ENCODE measurements at places on chromosomes 7 and 10. TPM values are rescaled to one million over a fixed set of nuclear protein-coding genes. Genes with fewer than 3 reads are reported as not detected.
A peak's percentile ranks its signal among the peaks of the same experiment; 100 is the strongest.

DNA sequence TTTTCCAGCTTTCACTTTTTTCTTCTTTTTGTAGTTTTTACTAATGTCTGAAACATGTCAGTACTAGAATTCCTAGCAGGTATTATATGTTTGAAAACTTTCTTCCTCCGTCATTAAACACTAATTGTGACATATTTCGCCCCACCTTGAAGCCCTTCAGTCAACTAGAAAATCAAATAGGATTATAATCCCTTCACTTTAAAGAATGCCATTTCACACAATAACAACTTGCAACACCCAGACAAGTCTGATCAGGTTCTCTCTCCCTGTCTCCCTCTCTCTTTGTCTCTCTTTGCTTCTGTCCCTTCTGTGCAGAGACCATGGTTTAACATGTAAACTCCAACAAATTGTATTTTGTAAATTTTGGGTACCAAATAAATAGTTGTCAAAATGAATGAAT is 373.5 kb downstream of the SEMA3D start:
- no peak for DNase-seq
- H3K27me3 ChIP-seq: no peaks in the 10 kb centered on the region
- no peaks in the 10 kb centered on the region for H3K4me1 ChIP-seq
- H3K36me3 ChIP-seq: no peaks in the 10 kb centered on the region
- H3K27ac ChIP-seq: no peak overlapping the region

- H3K27ac ChIP-seq: no peak overlapping the region
- H3K4me3 ChIP-seq: no peak overlapping the region
- H3K36me3 ChIP-seq: no peaks in the 10 kb centered on the region
- no peak for DNase-seq
- H3K27me3 ChIP-seq: no peaks in the 10 kb centered on the region
- peaks cover 5% of the 10 kb centered on the region for H3K4me1 ChIP-seq
Observed at GRCh38 chr10:58854811-58855210, 321.6 kb upstream of the PHYHIPL start.

DNA sequence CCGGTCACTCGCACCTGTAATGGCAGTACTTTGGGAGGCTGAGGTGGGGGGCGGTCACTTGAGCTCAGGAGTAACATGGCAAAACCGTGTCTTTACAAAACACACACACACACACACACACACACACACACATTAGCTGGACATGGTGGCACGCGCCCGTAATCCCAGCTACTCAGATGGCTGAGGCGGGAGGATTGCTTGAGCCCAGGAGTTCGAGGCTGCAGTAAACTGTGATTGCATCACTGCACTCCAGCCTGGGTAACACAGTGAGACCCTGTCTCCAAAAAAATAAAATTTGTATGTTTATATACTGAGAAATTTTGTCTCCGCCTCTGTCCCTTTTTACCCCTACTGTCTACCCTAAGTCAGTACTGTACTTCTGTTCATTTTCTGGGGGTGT is 86.6 kb downstream of the CUX1 start:
- no peak overlapping the region for H3K27ac ChIP-seq
- H3K4me3 ChIP-seq: no peak overlapping the region
- no peaks in the 10 kb centered on the region for H3K36me3 ChIP-seq
- no peak for DNase-seq

Gene THAP5
- 3.9 TPM for polyA plus RNA-seq

- no peaks in the 10 kb centered on the region for H3K27me3 ChIP-seq
- no peak for DNase-seq
- no peak overlapping the region for H3K27ac ChIP-seq
- no peaks in the 10 kb centered on the region for H3K4me1 ChIP-seq
- H3K36me3 ChIP-seq: no peaks in the 10 kb centered on the region
Observed at GRCh38 chr7:36942025-36942424, 217.7 kb upstream of the AOAH start.

GRCh38 chr7:100677308-100678267 is 4.0 kb downstream of the GNB2 start:
- peaks cover 7% of the 10 kb centered on the region for H3K4me1 ChIP-seq
- DNase-seq: no peak
- peaks cover 2% of the 10 kb centered on the region for H3K27me3 ChIP-seq
- H3K4me3 ChIP-seq: no peak overlapping the region

- H3K4me1 ChIP-seq: peaks cover 7% of the 10 kb centered on the region
- no peak for DNase-seq
- no peak overlapping the region for H3K4me3 ChIP-seq
- H3K36me3 ChIP-seq: peaks cover 48% of the 10 kb centered on the region
Observed at GRCh38 chr10:6108631-6109443, 20.0 kb downstream of the RBM17 start.

GRCh38 chr7:135991322-135991721 is 14.2 kb upstream of the MTPN start:
- DNase-seq: no peak
- H3K4me1 ChIP-seq: no peaks in the 10 kb centered on the region
- H3K36me3 ChIP-seq: no peaks in the 10 kb centered on the region
- no peaks in the 10 kb centered on the region for H3K27me3 ChIP-seq
- H3K27ac ChIP-seq: no peak overlapping the region
- H3K4me3 ChIP-seq: no peak overlapping the region

DNA sequence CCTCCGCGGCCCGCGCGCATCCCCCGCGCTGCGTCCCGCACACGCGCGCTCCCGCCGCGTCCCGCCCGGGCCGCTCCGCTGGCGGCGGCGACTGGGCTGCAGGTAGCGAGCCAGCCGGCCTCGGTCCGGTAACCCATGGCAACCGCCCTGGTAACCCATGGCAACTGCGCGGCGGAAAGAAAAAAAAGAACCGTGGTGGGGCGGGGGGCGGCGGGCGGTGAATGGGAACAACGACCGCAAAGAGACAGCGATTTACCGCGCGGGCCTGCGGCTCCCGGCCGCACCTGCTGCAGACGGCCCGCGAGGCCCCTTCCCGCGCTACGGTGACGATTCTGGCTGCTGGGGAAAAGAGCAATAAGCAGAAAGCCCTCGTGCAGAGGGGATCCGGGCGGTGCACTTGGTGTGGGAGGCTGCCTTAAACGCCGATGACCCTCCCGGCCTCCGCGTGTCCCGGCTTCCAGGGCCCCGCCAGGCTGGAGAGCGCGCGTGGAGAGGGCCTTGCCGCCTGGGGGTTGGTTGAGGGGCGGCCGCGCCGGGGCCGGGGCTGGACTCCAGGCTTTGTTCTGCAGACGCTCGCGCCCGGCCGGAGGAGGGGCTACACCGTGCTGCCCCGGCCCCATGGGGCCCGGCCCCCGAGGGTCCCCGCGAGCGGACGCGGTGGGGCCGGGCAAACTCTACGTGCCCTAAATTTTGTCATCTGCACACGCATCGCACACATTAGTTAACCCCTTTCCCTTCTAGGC is 84.7 kb downstream of the SNX10 start:
- H3K27ac ChIP-seq: no peak overlapping the region
- no peaks in the 10 kb centered on the region for H3K27me3 ChIP-seq
- DNase-seq: no peak
- peak overlapping the region; percentile 44 for H3K4me3 ChIP-seq

Gene RARRES2
- 441 TPM for polyA plus RNA-seq

Measured in H1 (cell line).